ENCODE measurements at places on chromosomes 6 and 20.

DNA sequence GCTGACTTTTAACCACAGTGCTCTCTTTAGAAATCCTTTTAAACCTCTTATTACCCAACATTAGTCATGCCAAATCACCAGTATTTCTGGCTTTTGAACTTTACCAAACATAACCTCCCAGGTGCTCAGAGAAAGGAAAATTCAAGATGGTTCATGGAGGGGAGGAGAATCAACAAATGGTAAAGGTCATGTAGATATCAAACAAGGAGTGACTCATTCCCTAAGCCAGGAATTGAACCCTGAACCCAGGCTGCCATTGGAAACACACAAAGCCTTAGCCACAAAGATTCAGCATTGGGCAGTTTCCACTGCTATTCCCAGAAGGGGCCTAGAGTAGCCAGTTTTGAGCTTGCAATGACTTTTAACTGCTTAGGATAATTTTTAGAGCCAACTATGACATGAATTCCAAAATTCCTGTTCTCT is 21.6 kb upstream of the ENTPD6 start:
- no peak for DNase-seq

- DNase-seq: no peak
Observed at GRCh38 chr20:59779656-59780380, 153.6 kb downstream of the SYCP2 start.

- no peak for DNase-seq
Observed at GRCh38 chr20:5393218-5393870, 76.6 kb upstream of the PROKR2 start.

DNA sequence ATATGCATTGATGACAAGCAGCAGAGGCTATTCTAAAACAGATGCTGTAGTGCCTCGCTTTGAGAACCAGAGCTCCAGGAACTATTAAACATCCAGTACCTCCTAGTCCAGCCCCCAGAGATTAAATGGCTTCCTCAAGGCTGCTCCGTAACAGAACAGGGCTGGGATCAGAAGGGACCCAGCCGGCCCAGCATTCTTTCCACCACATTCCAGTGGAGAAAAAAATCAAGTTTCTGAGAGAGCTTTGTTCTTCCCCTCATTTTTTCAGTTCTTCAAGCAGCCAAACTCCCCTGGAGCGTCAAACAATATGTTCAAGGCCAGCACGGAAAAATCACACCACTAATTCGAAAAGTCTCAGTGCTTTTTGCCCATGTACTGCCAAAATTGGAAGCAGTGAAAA is 5.8 kb upstream of the STMND1 start:
- no peak for DNase-seq

GRCh38 chr20:14957402-14957801 is 620.0 kb upstream of the FLRT3 start:
- DNase-seq: no peak
